ENCODE measurements at places on chromosomes 7 and 10.

- DNase-seq = peak; percentile 54
Measured at GRCh38 chr10:100043796-100044195, 34.0 kb upstream of the DNMBP start.

DNA sequence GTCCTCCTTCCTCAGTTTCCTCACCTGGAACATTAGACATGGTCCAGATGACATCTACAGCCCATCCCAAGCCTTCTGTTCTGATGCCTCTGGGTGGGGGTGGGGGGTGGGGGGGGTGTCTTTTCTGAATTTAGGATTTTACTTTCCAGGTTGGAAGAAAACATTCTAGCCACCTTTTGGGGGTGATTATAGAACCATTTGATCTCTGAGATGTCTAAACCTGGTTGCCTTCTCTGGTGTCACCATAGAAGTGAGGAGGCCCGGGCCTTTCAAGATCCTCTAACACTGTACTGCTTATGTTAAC, 411.0 kb upstream of the ZMIZ1 start:
- DNase-seq = no peak

DNA sequence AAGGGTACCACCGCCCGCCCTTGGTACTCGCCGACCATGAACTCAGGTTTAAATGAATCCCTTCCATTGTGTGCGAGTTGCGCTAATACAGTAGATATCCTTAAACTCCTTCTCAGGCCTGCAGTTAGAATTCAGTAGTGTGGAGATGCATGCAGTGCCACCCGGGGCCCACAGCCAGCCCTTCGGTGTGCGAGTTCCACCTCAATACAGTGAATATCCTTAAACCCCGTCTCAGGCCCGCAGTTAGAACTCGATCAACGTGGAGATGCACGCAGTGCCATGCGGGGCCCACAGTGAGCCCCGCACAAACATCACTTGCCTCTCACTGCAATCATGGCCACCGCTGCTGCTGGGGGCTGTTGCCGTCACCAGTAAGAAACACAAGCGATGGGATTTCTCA, 261.9 kb downstream of the MAD1L1 start:
- DNase-seq = no peak

DNA sequence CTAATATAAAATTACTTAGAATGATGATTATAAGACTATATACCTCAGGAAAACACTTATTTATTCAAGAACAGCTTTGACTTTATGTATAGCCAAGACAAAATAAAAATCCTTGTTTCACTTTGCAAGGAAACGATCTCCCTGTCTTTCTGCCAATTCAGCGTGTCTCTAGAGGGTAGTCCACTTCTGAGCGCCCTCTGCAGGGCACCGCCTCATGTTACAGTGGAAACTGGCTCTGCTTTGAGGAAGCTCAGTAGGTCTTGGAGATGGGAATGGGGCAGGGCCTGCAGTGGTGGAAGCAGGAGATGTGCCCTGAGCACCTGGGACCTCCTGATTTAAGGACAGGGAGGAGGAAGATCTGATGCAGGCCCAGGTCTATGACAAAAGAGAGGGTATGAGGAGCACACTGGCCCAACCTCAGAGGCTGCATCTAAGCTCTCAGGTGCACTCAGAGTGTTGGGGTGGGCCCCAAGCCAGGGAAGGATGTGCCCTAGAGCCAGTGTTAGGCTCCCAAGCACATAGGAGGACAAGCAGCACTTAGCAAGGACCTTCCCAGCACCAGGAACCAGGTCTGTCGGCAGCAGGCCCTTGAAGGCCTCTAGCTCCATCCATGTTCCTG, 481.0 kb downstream of the TNS3 start:
- no peak for DNase-seq

DNA sequence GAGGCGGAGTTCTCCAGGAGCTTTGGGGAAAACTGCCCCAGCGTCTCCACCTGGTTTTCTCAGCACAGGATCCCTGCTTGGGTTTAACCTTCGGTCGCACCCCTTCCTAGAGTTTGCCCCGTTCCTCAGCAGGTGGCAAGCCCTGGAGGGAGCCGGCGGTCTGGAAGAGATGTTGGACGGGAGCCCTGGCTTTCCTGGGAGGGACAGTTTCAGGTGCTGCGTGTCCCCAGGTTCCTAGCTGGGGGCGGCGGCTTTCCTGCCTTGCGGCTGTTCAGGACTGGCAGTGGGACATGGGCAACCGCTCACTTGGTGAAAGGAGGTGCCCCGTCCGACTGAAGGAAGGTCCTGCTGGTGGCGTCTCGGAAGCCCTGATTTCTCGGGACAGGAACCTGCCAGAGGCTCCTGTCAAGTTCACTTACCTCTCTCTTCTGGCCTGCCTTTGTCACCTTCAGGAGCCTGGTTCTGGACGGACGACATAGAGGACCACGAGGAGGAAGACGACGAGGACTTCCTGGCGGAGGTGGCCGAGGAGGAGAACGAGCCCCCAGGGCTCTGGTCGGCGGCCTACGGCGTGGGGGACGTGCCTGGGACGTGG, 14.8 kb downstream of the ZNF316 start:
- DNase-seq = no peak

DNA sequence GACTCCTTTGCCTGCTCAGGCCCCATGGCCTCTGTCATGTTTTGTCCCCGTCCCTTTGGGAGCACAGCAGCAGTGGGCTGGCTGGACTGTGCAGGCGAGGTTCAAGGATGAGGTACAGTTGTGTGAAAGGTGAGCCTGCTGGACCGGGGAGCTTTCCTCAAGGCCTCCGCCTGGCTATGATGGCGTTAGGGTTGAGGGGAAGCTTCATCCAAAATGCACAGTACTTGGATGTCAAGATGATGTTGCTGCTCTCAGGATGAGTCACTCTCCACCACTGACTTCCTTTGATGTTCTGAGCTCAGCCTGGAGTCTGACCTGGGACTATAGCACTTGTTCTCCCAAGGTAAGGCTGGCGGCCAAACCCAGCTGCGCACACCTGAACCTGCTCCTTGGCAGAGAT, 152.7 kb upstream of the SHH start:
- DNase-seq = no peak

GRCh38 chr7:139811066-139811465, 18.0 kb upstream of the TBXAS1 start:
- no peak for DNase-seq

DNA sequence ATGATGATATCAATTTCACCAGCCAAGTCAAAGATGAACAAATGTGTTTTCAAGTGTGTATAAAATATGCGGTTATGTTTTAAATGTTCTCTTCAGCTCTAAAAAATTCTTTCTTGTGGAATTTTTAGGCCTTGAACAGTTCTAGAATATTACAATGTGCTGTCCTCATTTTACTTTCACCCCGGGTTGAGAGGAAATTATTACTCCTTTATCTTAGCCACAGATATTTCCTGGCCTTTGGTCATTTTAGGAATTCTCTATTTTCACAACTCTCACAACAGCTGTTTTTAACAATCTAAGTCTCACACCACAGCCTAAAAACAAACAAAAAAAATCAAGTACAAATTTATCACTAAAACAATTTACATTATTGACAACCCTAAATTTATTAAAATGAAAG, 112.2 kb upstream of the HGF start:
- DNase-seq = no peak

DNA sequence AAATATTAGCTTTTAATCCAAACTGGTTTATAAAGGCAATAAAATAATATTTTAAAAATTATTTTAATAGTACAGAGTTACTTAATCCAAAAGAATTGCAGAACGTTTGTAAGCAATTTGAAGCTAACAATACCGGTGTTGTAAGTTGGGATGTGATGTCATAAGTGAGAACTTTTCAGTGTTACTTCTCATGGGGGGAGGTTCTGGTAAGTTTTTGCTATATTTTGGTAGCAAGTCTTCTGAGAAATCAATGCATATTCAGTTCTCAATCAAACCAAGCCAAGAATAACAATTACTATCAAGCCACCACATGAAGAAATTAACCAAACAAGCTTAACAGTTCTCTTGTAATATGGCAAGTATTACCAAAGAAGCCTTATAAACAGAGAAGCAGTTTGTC, 147.1 kb upstream of the ASAH2 start:
- no peak for DNase-seq

- DNase-seq = no peak
Measured at GRCh38 chr10:112246-112645, 23.0 kb upstream of the ZMYND11 start.

DNA sequence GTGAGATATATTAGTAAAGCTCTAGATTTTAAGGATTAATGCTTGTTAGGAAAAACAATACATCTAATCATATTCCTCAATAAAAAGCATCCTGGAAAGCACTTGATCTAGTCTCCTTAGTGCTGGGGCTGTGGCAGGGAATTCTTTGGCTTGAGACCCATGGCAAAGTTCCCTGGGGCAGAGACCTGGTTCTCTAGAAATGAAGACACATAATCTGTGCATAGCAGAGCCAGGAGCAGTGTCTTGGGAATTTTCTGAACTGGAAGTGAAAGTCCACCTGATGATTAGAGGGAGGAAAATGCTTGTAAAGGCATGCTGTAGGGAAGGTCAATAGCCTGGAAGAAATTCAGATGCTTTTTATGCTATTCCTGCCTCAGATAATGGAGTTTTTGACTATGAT, 247.4 kb downstream of the CDK14 start:
- peak; percentile 53 for DNase-seq

- no peak for DNase-seq
Measured at GRCh38 chr7:74312418-74313028, 23.3 kb downstream of the CLIP2 start.

- peak; percentile 74 for DNase-seq
Measured at GRCh38 chr10:77638321-77639101, 903 bp upstream of the KCNMA1 start.

GRCh38 chr10:125768219-125768855, 7.3 kb downstream of the MMP21 start:
- DNase-seq = no peak

DNA sequence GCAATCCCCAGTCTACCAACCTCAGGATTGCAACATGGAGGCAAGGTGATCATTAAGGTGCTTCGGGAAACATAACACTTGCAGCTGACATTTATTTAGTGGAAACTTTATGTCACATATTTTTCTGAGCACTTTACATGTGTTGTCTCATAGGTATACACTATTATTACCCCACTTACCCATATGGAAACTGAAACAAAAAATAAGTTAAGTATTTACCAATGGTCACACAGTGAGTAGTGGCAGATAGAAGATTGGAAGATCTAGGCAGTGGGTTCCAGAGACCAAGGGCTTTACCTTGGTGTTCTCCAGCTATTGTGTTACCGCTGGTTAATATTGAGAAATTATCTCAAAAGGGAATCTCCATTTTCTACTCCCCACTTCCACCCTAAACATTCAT, 1279.1 kb upstream of the SORCS1 start:
- DNase-seq = no peak

DNA sequence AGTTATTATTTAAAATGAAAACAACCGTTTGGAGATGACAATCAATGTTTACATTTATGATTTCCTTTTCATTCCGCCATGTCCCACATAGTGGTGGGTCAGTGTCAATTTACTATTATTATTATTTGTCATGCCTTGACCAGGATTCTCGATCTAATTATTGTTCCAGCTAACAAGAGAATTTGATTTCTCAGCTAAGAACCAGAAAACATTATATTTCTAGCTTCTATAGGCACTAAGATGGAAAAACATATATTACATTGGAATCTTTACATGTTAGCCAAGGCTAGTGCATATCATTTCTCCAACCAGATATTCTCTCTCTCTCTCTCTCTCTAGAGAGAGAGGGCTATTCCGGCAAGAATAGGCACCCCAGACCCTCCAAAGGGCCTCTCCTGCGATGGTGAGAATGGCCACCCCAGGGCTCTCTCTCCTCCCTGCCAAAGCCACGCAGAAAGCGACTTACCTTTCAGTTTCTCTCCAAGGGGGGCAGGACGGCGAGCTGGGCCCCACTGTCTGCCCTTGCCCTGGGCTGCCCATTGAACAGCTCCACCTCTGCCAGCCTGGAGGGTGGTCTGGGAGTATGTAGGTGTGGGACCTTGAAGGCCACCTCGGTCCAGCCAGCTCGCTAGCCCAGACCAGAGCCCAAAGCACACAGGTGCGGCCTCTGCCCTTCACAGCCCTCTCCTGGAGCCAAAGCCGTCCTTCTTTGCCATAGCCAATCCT, 2.4 kb downstream of the HOXA3 start:
- no peak for DNase-seq

DNA sequence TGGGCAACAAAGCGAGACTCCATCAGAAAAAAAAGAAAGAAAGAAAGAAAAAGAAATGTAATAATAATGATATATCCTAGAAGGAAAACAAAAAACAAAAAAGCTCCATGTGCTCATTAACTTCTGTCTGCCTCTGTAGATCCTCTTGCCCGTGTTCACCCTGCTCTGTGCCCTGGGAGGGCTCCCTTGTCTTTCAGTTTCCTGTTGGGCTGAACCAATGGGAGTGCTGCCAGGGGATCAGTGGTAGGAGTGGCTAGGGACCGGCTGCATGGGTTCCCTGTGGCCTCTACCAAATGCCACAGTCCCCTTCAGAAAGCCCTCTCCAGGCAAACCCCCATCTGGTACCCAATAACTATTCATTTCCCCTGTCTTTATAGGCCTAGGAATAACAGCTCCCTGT, 51.8 kb upstream of the PARD3 start:
- no peak for DNase-seq

- no peak for DNase-seq
Measured at GRCh38 chr10:103923502-103923901, 5.5 kb upstream of the STN1 start.

GRCh38 chr10:5940807-5941218, 36.5 kb downstream of the IL15RA start:
- no peak for DNase-seq

DNA sequence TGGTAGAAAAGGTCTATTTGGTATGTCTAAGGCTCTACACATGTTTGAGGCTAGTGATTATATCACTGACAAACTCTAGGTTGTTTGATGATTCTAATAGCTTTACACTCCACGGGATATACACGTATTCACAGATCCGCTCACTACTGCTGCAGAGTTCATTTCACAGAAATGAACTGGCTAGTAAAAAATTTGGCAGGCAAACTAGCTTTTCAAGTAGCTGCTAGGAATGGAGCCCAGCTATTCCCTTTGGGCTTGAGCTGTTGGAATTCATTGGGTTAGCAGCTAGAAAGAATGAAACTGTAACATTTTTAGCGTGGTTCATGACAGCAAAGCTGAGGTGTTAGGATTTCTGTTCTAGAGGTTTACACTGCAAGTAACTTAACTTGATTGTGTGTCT, 37.6 kb downstream of the R3HCC1L start:
- DNase-seq = peak; percentile 82

GRCh38 chr10:87761892-87762291, 56.1 kb downstream of the ATAD1 start:
- no peak for DNase-seq
